ENCODE measurements at places on chromosomes 11 and 22. TPM values are rescaled to one million over a fixed set of nuclear protein-coding genes. Genes with fewer than 3 reads are reported as not detected.

Gene MAPK8IP1
- total RNA-seq, result 29.3 TPM

Gene GLYAT
- not detected for total RNA-seq

Gene HBE1
- total RNA-seq, result 10.3 TPM

Gene ACRV1
- total RNA-seq, result not detected

Gene MMP13
- 0.04 TPM for total RNA-seq

Gene FOLH1
- 1.3 TPM for total RNA-seq

Gene MMP7
- not detected for total RNA-seq

Gene SCARF2
- 8.9 TPM for total RNA-seq

Gene RFPL3
- total RNA-seq, result not detected

Gene MICALL1
- 21.7 TPM for total RNA-seq

Gene TMA7B
- 0.04 TPM for total RNA-seq

Gene ACTN3
- 81.6 TPM for total RNA-seq

Gene MEI1
- total RNA-seq, result 0.62 TPM

Gene MYO18B
- 80.6 TPM for total RNA-seq

Gene UBQLN3
- total RNA-seq, result 0.13 TPM

Gene APOA1
- total RNA-seq, result 2.9 TPM

Gene GAS2L1
- total RNA-seq, result 2.7 TPM

Gene OR52A1
- not detected for total RNA-seq

Gene SLC22A6
- total RNA-seq, result not detected

Gene KCNQ1
- 0.84 TPM for total RNA-seq

Gene TEX54
- total RNA-seq, result not detected

Gene EHBP1L1
- 176 TPM for total RNA-seq

Gene GRM5
- total RNA-seq, result 0.04 TPM

Gene MIOX
- not detected for total RNA-seq

Gene TSPAN4
- total RNA-seq, result 60.3 TPM

Gene CEP57
- 52.8 TPM for total RNA-seq

Gene KCNK7
- 0.31 TPM for total RNA-seq

Gene APOL2
- total RNA-seq, result 16.9 TPM

Gene DRD4
- total RNA-seq, result 0.22 TPM

Gene SCO2
- 0.40 TPM for total RNA-seq

Gene NF2
- total RNA-seq, result 30.1 TPM

Gene THRSP
- 0.13 TPM for total RNA-seq

Gene OR51B2
- 0.09 TPM for total RNA-seq

Gene B3GAT1
- 0.09 TPM for total RNA-seq

Gene GLB1L3
- not detected for total RNA-seq

Gene TBX10
- not detected for total RNA-seq

Gene C22orf42
- not detected for total RNA-seq

Gene NAALADL1
- 13.6 TPM for total RNA-seq

Gene LGR4
- total RNA-seq, result 29.6 TPM

Gene FGF4
- 5.4 TPM for total RNA-seq

Gene HBG2
- 9,238 TPM for total RNA-seq

Gene SSRP1
- total RNA-seq, result 64.3 TPM

Gene OR51B6
- total RNA-seq, result not detected

Gene FOLR1
- total RNA-seq, result 3.6 TPM

Gene DTX4
- total RNA-seq, result 8.9 TPM

Gene C11orf42
- total RNA-seq, result not detected

Gene HMGXB4
- 8.7 TPM for total RNA-seq

Gene OSBP2
- 3.0 TPM for total RNA-seq

Gene ZNF280B
- 3.1 TPM for total RNA-seq

Gene MS4A15
- total RNA-seq, result not detected

Gene ZW10
- total RNA-seq, result 18.5 TPM

Gene ALDH3B2
- total RNA-seq, result 0.09 TPM

Gene HPX
- total RNA-seq, result 1.3 TPM

Gene TBCEL
- 31.6 TPM for total RNA-seq

Gene MDK
- total RNA-seq, result 157 TPM

Gene NRXN2
- total RNA-seq, result 11.8 TPM
